ENCODE measurements at places on chromosomes 1 and 21.

GRCh38 chr1:246959944-246960693 lies 28.4 kb upstream of the AHCTF1 start:
- DNase-seq: no peak

GRCh38 chr1:27562021-27562420 lies 41.9 kb downstream of the AHDC1 start:
- DNase-seq: no peak

- DNase-seq: no peak
Observed at GRCh38 chr1:208476846-208477170, 232.6 kb upstream of the PLXNA2 start.

DNA sequence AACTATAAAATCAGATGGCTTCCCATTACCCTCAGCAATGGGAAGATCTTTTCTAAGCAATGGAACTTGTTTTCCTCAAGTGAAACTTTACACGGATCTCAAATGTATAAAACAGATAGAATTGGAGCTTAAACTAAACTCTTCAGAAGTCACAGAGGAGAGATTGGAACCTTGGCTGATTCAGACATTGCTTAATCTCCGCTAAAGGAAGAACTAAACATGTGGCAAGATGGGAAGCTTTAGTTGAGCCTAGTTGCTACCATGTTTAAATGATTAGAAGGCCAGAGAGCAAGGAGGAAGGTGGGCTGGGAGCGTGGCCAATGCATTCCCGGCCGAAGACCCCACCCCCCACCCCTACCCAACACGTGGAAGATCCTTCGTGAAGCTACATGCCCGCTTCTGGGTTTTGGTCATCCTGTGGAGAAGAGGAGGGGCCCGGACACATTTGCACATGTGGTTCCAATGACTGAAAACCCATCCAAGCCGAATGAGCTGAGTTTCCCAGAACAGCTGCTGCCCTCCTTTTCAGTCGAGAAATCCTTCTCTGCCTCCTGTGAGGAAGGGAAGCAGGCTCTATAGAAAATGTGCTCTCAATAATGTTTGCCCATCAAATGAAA lies 164.3 kb downstream of the MIS18A start:
- no peak for DNase-seq

- no peak for DNase-seq
Observed at GRCh38 chr1:36872858-36873257, 161.5 kb downstream of the GRIK3 start.

DNA sequence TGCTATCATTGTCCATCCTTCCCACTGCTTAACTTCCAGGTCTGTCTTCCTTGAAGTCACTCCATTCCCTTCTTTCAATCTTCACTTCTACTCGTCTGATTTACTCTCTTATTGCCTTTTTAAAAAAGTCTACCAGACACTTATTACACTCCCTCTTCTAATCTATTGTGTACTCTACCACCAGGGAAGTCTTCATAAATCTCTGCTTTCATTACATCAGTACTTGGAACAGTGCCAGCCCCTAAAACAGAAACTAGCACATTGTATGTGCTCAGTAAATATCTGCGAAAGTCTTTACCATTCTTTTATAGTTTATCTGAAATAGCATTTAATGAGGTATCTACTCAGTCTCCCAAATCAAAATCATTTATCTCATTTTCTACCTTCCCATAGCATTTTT lies 236.4 kb downstream of the USH2A start:
- DNase-seq: no peak

GRCh38 chr1:43042773-43043457 lies 84.2 kb upstream of the SLC2A1 start:
- no peak for DNase-seq
